Lung microvascular endothelial cell (primary cell): ENCODE measurements at places on chromosomes 7 and 10.

DNA sequence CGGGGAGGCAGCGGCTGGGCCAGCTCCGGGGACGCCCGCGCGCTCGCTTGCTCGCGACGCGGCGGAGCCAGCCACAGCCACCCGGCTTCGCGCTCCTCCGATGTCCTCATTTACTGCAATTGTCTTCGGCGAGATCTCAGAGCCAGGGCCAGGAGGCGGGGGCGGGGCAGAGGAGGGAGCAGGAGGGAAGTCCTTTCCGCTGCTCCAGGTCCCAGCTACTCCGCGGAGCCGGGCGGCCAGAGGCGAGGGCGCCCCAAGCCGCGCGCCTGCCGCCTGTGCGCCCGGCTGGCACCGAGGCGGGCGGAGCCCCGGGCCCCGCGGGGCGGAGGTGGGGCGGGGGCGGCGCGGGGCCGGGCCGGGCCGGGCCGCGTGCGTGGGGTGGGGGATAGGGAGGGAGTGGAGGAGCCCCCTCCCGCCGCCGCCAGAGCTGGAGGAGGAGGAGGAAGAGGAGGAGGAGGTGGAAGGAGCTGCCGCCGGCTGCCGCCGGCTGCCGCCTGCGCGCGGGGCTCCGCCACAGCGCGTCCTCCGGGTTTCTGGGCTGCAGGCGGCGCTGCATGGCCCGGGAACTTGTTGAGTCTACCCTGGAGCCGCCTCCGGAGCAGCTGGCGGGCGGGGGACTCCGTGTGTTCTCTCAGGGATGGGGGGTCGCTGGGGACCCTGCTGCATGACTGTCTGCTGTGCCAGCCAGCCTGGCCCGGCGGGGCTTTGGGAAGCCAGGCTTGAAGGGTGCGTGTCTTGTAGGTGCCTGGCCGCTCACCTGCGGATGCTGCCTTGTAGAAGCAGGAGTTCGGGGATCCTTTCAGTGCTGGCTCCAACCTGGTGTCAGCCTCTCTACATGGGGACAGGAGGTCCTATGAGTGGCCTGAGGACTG, at the start of gene INSYN2A:
TSS of gene INSYN2A (minus strand) at position 310 of the 872 bp plus-strand sequence. CDS start 20,196 bp downstream, outside the sequence.
- peak; percentile 41 for DNase-seq

DNA sequence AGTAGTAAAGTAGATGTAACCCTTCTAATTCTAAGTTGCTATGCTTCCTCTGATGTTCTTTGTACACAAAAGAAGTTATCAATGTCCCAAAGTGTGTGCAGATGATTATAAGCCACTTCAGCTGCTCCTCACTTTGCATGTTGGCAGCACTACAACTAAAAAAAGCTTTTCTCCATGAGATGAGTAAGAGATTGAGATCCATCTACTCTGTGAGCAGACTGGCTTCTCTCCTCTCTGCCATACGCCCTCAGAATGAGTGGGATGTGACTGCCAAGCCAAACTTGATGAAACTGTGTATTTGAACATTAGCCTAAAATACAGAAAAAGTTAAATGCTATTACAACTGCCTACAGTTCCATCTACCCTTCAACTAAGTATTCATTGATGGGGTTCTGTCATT, 102.9 kb upstream of the ETV1 start:
- no peak for DNase-seq

GRCh38 chr7:155637155-155637554, 7.3 kb upstream of the RBM33 start:
- DNase-seq, result no peak

DNA sequence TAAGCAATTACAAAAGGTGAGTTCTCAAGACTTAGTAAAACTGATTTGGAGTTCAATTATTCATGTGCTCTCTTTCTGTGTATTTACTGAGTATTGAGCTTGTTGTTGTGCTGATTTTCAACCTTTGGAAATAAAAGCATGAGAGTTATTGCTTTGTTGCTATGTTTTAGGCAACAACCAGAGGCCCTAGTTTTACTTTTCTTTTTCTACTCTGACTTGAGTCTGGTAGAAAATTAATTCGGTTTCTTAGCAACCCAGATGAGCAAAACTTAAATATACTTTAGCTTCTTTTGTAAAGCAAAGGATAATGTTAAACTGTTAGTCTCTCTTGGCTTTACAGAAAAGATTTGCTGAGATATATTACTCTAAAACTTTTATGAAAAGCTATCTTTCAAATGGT, 66.4 kb upstream of the SCIN start:
- DNase-seq, result no peak

DNA sequence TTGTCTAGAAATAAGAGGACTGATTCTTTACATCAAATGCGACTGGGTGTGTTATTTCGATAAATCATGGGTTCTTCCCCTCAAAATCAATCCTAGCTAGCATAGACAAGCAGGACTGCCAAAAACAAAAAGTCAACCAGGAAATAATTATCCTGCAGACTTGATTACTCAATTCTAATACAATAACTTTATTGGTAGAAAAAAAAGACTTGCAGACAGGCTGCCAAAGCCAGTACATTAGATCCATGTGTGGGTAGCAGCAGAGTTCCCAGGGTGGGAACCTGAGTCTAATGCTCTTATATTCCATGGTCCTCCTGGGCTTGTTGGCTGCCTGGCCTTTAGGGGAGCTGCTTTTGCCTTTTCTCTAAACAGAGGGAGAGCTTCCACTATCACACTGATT, 7.8 kb downstream of the AFAP1L2 start:
- no peak for DNase-seq

DNA sequence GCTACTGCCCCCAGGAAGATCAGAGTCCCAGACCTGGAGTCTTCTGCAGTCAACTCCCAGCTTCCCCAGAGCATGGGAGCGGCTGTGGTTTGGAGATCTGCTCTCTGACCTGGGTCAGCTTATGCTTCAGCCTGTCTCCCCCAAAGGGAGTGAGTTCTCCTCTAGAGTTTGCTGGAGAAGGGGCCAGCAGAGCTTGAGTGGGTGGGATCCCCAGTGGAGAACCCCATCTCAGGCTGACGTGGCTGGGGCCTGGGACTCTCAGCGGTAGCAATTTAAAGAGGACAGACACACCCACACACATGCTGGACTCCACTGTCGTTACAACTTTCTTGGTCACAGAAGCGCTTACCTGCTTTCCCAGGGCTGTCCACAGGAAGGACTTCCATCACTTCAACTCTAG, 6.3 kb downstream of the UNC5B start:
- DNase-seq, result no peak
